SK-N-DZ (cell line): ENCODE measurements at places on chromosomes 4 and X.

- no peak for DNase-seq
Measured at GRCh38 chrX:45400027-45400779, 199.5 kb upstream of the DIPK2B start.

DNA sequence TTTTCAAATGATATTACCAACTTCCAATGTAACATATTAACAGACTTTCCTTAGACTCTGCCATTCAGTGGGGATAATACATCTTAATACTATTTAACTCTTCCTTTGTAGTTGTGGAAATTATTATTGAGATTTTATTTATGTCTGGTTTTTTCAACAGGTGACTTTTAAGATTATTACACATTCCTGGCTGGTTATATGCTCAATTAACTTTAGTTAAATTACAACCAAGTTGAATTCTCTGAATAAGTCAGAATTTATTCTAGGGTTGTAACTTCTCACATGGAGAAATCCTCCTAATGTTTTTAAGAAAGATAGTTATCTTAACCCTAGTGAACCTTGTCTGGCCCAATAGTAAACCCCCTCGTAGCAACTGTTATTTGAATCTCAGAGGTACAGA lies 107.3 kb downstream of the SLC10A6 start:
- DNase-seq: no peak

DNA sequence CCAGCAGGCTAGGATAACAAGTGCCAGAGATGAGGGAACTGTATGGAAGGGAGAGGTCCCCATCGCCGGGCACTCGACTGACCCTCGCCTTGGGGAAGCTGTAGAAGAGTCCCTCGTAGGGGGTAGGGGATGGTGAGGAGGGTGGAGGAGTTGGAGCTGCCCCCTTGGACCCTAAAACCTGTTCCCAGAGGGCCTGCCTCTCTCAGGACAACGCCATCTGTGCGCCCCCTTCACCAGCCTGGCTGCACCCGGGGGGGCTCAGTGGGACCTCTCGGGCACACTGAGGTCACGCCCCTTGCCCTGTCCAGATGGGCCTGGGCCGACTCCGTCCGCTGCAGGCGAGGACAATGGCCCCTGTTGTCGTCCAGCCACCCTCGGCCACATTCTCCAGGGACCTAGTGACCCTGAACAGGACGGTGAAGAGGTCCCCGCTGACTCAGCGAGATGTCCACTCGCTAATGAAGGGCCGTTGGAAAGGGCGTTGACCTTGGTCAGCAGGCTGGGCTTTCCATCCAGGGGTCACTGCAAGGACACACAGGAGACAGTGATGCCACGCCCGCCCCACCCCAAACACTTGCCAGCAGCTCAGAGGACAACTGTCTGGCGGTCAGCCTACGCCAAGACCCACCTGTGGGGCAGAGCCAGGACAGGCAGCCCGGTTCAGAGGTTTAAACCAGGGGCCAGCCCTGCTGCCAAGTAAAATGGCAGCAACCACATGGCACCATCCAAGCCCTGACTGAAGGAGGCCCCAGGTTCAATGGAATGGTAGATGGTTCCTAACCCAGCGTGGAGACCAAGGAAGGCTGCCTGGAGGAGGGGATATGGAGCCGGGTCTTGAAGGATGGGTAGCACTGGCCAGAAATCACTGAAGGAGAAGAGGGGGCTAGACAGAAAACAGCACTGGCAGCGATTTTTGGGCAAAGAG lies 51.2 kb downstream of the HMX1 start:
- DNase-seq: no peak

DNA sequence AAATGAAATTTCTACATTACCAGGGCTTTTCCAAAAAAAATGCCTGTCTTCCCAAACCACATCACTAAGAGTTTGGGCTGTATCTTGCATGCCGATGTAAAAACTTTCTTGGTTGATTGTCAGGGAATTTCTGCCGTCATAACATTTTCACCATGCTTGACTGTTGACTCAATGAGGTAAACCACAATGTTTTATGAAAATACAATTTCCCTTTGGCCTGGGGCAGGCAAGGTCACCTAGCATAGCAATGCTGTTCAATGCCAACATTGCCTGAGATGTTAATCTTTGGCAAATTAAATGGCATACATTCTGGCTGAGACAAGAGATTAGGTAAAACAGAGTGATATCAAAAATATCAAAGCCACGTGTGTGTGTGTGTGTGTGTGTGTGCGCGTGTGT lies 137.1 kb upstream of the TBL1X start:
- DNase-seq: no peak

DNA sequence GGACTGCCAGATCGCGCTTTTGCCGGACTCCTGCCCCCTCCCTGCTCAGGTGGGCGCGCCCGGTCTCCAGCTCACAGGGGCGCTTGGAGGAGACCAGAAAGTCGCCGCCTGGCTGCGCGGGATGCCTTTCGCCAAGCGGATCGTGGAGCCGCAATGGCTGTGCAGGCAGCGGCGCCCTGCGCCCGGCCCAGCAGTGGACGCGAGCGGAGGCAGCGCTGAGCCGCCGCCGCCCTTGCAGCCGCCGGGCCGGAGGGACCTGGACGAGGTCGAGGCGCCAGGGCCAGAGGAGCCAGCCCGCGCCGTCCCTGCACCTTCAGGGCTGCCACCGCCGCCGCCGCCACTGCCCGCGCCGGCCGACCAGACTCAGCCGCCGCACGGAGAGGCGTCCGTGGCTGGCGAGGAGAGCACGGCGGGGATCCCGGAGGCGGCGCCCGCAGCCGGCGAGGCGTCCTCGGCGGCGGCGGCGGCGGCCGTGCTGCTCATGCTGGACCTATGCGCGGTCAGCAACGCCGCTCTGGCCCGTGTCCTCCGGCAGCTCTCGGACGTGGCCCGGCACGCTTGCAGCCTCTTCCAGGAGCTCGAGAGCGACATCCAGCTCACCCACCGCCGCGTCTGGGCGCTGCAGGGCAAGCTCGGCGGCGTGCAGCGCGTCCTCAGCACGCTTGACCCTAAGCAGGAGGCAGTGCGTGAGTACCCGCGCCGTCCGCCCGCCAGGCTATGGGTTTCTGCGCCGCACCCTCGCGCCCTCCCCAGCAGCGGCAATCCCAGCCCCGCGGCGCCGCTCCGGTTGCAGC lies 834 bp downstream of the NHS start:
- DNase-seq: no peak

- DNase-seq: no peak
Measured at GRCh38 chr4:116343809-116344208, 741.6 kb downstream of the TRAM1L1 start.
